Upper lobe of right lung (tissue), 1 donor: ENCODE measurements at places on chromosomes 12 and 14. TPM values are rescaled to one million over a fixed set of nuclear protein-coding genes. Genes with fewer than 3 reads are reported as not detected.
A peak's percentile ranks its signal among the peaks of the same experiment; 100 is the strongest.

DNA sequence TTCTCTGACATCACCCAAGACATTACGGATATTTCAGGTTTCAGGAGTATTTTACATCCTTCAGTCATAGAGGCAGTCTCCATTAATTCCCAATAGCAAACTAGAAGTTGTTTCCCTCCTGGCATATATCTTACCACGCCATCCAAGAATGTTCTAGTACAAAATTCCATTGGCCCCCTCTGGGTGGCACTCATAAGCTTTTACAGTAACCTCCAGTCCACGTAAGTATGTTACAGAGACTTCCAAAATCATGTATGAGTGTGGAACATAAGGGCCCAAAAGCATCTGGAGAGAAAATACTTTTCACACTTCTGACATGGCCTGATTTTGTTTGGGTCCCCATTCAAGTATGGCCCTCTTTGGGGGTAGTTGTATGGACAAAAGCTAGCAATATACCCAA is 58.1 kb upstream of the DHRS4 start:
- no peak for DNase-seq
- H3K36me3 ChIP-seq: no peaks in the 10 kb centered on the region

The TMEM52B gene
- 2.3 TPM for total RNA-seq

The ATL1 gene
- 5.9 TPM for total RNA-seq

DNA sequence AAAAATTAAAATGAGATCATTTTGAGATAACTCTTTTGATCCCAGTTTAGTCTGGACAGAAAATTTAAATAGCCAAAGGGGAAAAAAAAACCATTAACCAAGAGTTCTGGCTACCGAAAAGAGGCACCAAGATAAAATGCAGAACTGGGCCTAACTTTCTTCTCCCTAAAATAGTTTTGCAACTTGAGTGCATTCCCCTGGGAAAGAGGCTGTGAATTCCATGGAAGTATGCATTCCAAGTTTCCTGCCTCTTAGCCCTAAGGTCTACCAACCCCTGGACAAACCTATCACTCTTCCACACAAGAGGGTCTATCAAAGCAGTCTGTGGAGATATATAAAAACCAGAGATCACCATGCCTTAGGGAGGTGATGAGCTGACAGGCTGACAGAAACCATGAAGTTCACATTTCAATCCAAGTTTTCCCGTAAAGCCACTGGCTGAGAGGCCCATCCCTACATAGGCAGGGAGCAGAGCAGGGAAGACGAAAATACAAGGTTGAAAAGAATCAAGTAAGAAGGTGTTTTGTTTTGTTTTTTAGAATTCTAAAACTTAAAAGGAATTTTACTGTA is 33.8 kb downstream of the DCP1B start:
- H3K4me3 ChIP-seq: no peak overlapping the region
- no peak overlapping the region for H3K27ac ChIP-seq
- no peaks in the 10 kb centered on the region for H3K27me3 ChIP-seq
- DNase-seq: no peak

DNA sequence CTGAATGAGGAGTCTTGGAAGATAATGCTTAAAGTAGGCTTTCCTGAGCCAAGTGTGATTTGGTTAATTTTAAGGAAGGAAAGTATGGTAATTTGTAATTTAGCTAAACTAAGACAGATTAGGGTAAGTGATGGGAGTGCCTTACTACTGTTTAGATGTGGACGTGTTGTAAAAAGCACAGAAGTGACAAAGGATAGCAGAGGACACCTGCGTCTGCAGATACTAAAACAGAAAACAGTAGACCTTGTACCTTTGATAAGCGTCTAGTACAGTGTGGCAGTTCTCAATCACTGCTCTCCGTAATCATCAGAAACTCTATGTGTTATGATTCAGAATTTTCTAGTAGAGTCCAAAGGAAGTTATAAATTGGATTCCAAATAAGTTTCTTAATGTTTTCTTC is 58.0 kb downstream of the MIA2 start:
- H3K4me1 ChIP-seq: no peaks in the 10 kb centered on the region
- peaks cover 67% of the 10 kb centered on the region for H3K36me3 ChIP-seq
- H3K4me3 ChIP-seq: no peak overlapping the region
- H3K27me3 ChIP-seq: no peaks in the 10 kb centered on the region

GRCh38 chr14:75757644-75758402 is 96.8 kb downstream of the TTLL5 start:
- DNase-seq: no peak
- no peaks in the 10 kb centered on the region for H3K4me1 ChIP-seq
- H3K36me3 ChIP-seq: no peaks in the 10 kb centered on the region
- no peaks in the 10 kb centered on the region for H3K27me3 ChIP-seq

The ABCC9 gene
- 32.6 TPM for total RNA-seq

- no peaks in the 10 kb centered on the region for H3K36me3 ChIP-seq
- H3K4me1 ChIP-seq: no peaks in the 10 kb centered on the region
- H3K4me3 ChIP-seq: no peak overlapping the region
- no peaks in the 10 kb centered on the region for H3K27me3 ChIP-seq
- peak; percentile 64 for DNase-seq
- H3K27ac ChIP-seq: no peak overlapping the region
Observed at GRCh38 chr14:67575684-67576083, 24.4 kb downstream of the PIGH start.

GRCh38 chr14:38507299-38507698 is 251.4 kb upstream of the CLEC14A start:
- no peaks in the 10 kb centered on the region for H3K36me3 ChIP-seq
- H3K4me1 ChIP-seq: no peaks in the 10 kb centered on the region
- no peaks in the 10 kb centered on the region for H3K27me3 ChIP-seq
- no peak for DNase-seq
- H3K27ac ChIP-seq: no peak overlapping the region
- no peak overlapping the region for H3K4me3 ChIP-seq

GRCh38 chr14:20969336-20969735 is 14.0 kb downstream of the RNASE2 start:
- no peaks in the 10 kb centered on the region for H3K27me3 ChIP-seq
- H3K4me3 ChIP-seq: no peak overlapping the region
- H3K4me1 ChIP-seq: peaks cover 6% of the 10 kb centered on the region
- no peak for DNase-seq
- H3K36me3 ChIP-seq: no peaks in the 10 kb centered on the region

DNA sequence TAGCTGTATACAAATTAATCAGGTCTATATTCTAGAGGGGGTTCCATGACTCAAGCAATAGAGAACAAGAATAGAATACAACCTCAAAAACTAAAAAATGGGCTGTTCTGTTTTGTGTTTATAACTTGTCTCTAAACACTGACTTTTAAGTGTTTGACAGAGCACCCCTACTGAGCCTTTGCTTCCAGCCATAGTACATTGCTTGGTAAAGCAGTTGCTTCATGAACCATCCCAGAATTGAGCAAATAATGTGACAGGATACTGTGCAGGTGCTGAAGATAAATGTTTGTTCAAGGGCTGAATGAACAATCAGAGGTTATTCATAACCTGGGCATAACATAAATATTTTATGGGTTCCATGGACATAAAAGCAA is 11.5 kb downstream of the SPTSSA start:
- peaks cover 38% of the 10 kb centered on the region for H3K36me3 ChIP-seq
- no peak overlapping the region for H3K4me3 ChIP-seq
- DNase-seq: no peak
- H3K27me3 ChIP-seq: no peaks in the 10 kb centered on the region
- H3K27ac ChIP-seq: no peak overlapping the region
- no peaks in the 10 kb centered on the region for H3K4me1 ChIP-seq

GRCh38 chr12:53871367-53871766 is 67.3 kb upstream of the HOXC13 start:
- H3K4me3 ChIP-seq: no peak overlapping the region
- H3K4me1 ChIP-seq: no peaks in the 10 kb centered on the region
- H3K36me3 ChIP-seq: no peaks in the 10 kb centered on the region
- no peak overlapping the region for H3K27ac ChIP-seq
- peaks cover 27% of the 10 kb centered on the region for H3K27me3 ChIP-seq

GRCh38 chr14:90373887-90374286 is 22.9 kb upstream of the CALM1 start:
- no peak overlapping the region for H3K27ac ChIP-seq
- no peaks in the 10 kb centered on the region for H3K36me3 ChIP-seq
- H3K4me1 ChIP-seq: no peaks in the 10 kb centered on the region
- H3K4me3 ChIP-seq: no peak overlapping the region
- no peaks in the 10 kb centered on the region for H3K27me3 ChIP-seq
- no peak for DNase-seq

GRCh38 chr14:59236195-59236594 is 47.7 kb downstream of the DAAM1 start:
- no peak overlapping the region for H3K27ac ChIP-seq
- H3K27me3 ChIP-seq: no peaks in the 10 kb centered on the region
- DNase-seq: no peak
- H3K4me1 ChIP-seq: peaks cover 7% of the 10 kb centered on the region
- H3K36me3 ChIP-seq: no peaks in the 10 kb centered on the region

GRCh38 chr14:91254461-91254860 is 10.0 kb upstream of the GPR68 start:
- peaks cover 50% of the 10 kb centered on the region for H3K4me1 ChIP-seq
- no peaks in the 10 kb centered on the region for H3K27me3 ChIP-seq
- H3K36me3 ChIP-seq: no peaks in the 10 kb centered on the region
- no peak overlapping the region for H3K4me3 ChIP-seq
- peak overlapping the region; percentile 58 for H3K27ac ChIP-seq

The OR4E1 gene
- total RNA-seq: not detected

GRCh38 chr14:21917699-21918436 is 244.2 kb upstream of the OR4E1 start:
- H3K4me3 ChIP-seq: no peak overlapping the region
- no peaks in the 10 kb centered on the region for H3K27me3 ChIP-seq
- H3K36me3 ChIP-seq: no peaks in the 10 kb centered on the region

GRCh38 chr12:121530600-121531355 is 50.0 kb downstream of the KDM2B start:
- peaks cover 7% of the 10 kb centered on the region for H3K36me3 ChIP-seq
- peak; percentile 88 for DNase-seq
- peak overlapping the region; percentile 37 for H3K27ac ChIP-seq
- H3K4me1 ChIP-seq: peaks cover 51% of the 10 kb centered on the region
- H3K27me3 ChIP-seq: no peaks in the 10 kb centered on the region

DNA sequence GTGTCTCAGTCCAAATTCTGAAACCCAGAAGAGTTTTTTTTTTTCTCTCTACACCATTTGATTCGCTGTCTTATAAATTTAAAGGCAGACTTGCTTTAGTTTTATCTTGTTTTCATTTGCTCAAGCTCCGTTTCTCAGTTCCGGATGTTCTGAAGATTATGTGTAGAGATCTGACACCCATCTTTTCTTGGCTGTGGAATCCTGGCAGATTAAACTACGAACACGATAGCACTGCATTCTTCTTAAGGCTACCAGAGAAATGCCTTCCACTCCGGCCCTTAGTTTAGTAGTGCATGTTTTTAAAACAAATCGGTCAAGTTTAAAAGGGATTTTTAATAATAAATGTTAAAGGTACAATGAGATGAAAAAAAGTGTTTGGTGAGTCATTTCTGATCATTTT is 106.4 kb downstream of the LMO3 start:
- no peak overlapping the region for H3K4me3 ChIP-seq
- no peaks in the 10 kb centered on the region for H3K36me3 ChIP-seq
- DNase-seq: no peak

- DNase-seq: no peak
- no peaks in the 10 kb centered on the region for H3K4me1 ChIP-seq
- no peaks in the 10 kb centered on the region for H3K27me3 ChIP-seq
- no peak overlapping the region for H3K4me3 ChIP-seq
- no peak overlapping the region for H3K27ac ChIP-seq
Observed at GRCh38 chr14:30443368-30444007, 115.5 kb upstream of the G2E3 start.

The FAM90A1 gene
- 0.43 TPM for total RNA-seq

DNA sequence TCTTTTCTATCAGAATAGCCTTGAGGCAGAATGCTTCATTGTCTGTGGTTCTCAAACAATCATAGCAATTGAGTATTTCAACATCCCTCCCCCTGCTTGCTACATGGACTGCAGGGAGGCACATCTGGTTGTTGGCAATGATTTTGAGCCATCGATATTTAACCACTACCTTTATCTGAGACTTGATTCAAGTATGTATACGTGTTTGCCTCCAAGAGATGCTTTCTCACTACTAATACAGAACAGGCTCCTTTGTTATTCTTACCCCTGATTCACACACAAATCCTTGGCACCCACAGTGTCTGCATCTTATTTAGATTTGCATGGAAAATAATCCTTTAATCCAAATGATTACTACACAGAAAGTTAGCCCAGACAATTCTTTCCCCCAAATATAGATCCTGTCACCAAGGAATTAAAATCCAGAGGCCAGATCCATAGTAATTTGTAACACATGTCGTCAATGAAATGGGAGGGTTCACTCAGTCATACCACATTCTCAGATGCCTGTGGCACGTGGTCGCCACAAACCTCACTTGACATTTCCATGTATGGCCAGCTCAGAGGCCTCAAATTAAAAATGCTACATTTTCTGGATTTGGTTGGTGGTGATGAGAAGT is 199.3 kb downstream of the ITPR2 start:
- H3K27ac ChIP-seq: no peak overlapping the region
- DNase-seq: no peak
- H3K4me3 ChIP-seq: no peak overlapping the region

The TUNAR gene
- total RNA-seq: not detected

- DNase-seq: no peak
- no peaks in the 10 kb centered on the region for H3K36me3 ChIP-seq
- no peaks in the 10 kb centered on the region for H3K4me1 ChIP-seq
- no peak overlapping the region for H3K4me3 ChIP-seq
Observed at GRCh38 chr12:26346736-26347135, 151.4 kb downstream of the SSPN start.

The SYT10 gene
- total RNA-seq: not detected

DNA sequence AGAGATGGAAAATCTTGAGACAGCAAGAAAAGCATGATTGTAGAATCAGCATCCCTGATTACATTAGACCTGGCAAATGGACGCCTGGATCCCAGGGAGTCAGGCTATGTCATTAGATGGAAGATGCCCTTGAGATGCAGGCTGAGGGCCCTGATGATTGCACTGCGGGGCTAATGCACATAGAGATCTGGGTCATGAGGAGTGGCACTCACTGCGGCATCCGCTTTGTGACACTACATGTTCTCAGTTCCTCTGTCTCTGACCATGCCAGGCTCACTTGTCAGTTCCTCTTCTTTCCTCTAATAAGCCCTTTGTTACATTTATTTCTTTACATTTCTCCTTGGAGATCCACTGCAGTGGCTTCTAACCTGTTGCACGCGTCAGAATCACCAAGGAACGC is 70.1 kb upstream of the GPATCH2L start:
- H3K4me3 ChIP-seq: no peak overlapping the region
- peaks cover 17% of the 10 kb centered on the region for H3K36me3 ChIP-seq
- no peak overlapping the region for H3K27ac ChIP-seq
- H3K27me3 ChIP-seq: no peaks in the 10 kb centered on the region
- H3K4me1 ChIP-seq: no peaks in the 10 kb centered on the region

- H3K27ac ChIP-seq: no peak overlapping the region
- no peaks in the 10 kb centered on the region for H3K36me3 ChIP-seq
- no peaks in the 10 kb centered on the region for H3K27me3 ChIP-seq
- H3K4me1 ChIP-seq: no peaks in the 10 kb centered on the region
- H3K4me3 ChIP-seq: no peak overlapping the region
Observed at GRCh38 chr12:121026274-121027045, 10.2 kb upstream of the C12orf43 start.

DNA sequence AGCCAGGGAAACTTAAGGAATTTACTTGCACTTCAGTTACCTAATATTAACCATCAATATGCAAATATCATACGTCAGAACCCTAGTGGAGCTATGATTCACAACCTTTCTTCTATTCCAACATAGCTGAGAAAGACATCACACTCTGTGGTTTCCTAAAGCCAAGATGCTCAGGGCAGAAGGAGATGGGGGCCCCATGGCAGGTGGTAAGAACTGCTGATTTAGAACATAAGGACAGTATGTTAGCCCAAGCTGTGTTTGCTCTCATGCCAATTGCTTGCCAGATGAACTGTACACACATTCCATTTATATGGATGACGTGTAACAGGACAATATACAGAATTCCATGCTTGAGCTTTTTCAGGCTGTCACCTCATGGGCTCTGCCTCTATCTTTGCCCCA is 34.6 kb downstream of the HECTD4 start:
- H3K27ac ChIP-seq: no peak overlapping the region
- no peak for DNase-seq
- H3K4me3 ChIP-seq: no peak overlapping the region
- no peaks in the 10 kb centered on the region for H3K4me1 ChIP-seq

The HAL gene
- 6.2 TPM for total RNA-seq
